ENCODE measurements at places on chromosomes 1 and 21.

- H3K36me3 ChIP-seq = no peaks in the 10 kb centered on the region
- H3K4me1 ChIP-seq = no peaks in the 10 kb centered on the region
- H3K27ac ChIP-seq = no peak overlapping the region
- H3K27me3 ChIP-seq = no peaks in the 10 kb centered on the region
- no peak for DNase-seq
Observed at GRCh38 chr21:26570203-26570602, 2.9 kb downstream of the CYYR1 start.

GRCh38 chr1:162383516-162383915 lies 2.0 kb downstream of the C1orf226 start:
- no peaks in the 10 kb centered on the region for H3K36me3 ChIP-seq
- H3K4me3 ChIP-seq = no peak overlapping the region
- no peaks in the 10 kb centered on the region for H3K27me3 ChIP-seq
- H3K27ac ChIP-seq = no peak overlapping the region
- no peaks in the 10 kb centered on the region for H3K4me1 ChIP-seq
- no peak for DNase-seq

GRCh38 chr1:30984165-30984889 lies 75.8 kb upstream of the SDC3 start:
- H3K4me3 ChIP-seq = no peak overlapping the region
- H3K4me1 ChIP-seq = peaks cover 1% of the 10 kb centered on the region
- H3K27ac ChIP-seq = no peak overlapping the region

DNA sequence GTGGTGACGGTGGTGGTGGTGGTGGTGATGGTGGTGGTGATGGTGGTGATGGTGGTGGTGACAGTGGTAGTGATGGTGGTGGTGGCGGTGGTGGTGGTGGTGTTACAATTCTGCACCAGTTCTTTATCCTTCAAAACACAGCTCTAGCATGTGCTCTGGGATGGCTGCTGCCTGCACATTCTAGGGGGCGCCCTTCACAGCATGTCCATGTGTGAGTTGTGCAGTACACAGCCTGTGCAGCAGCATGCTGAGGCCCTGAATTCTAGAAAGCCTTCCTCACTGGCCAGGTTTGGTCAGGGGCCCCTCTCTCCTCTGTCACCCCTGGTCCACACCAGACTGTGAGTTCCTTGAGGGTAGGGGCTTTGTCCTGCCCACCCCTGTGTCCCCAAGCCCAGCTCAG lies 67.7 kb downstream of the MATN1 start:
- DNase-seq = no peak
- H3K4me3 ChIP-seq = no peak overlapping the region
- H3K27me3 ChIP-seq = no peaks in the 10 kb centered on the region
- H3K36me3 ChIP-seq = no peaks in the 10 kb centered on the region
- H3K27ac ChIP-seq = no peak overlapping the region
- no peaks in the 10 kb centered on the region for H3K4me1 ChIP-seq

DNA sequence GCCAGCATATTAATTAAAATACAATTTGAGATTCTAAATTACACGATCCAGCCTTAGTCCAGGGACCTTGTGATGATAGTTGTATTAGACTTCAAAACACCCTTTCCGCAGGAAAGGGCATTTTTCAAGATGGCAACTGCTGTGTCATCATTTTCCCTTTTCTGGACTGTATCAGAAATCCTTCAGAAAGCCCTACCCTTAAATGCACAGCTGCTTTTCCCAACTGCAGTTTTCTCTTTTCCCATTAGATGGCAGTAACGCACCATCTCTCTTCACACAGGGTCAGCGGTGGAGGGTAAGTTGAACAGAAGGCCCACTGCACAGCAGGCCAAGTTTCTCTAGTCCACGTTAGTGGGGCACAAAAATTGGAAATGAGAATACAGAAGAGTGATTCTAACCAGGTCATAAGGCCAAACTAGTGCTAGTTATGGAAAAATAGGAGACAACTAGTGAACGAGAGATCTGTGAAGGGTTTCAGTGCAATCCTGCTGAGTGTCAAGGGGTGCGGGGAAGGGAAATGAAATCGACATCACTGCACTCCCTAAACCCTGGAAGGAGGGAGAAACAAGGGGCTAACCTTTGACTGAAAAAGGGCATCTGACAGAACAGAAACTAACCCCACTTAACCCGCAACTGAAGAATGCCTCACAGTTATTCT lies 22.1 kb upstream of the TDRD10 start:
- H3K4me1 ChIP-seq = no peaks in the 10 kb centered on the region
- H3K27me3 ChIP-seq = no peaks in the 10 kb centered on the region
- no peaks in the 10 kb centered on the region for H3K36me3 ChIP-seq
- no peak for DNase-seq
- H3K4me3 ChIP-seq = no peak overlapping the region

Data from aorta (tissue), 5 donors.